ENCODE measurements at places on chromosomes 11 and 22.

- peak; percentile 39 for DNase-seq
These were observed 907 bp upstream of the PHLDA2 start for GRCh38 chr11:2929950-2930703.

- DNase-seq, result peak; percentile 80
These were observed 9.9 kb upstream of the CELSR1 start for GRCh38 chr22:46547179-46547882.

GRCh38 chr22:44181912-44182587 is 1.3 kb downstream of the PARVG start:
- DNase-seq, result no peak

DNA sequence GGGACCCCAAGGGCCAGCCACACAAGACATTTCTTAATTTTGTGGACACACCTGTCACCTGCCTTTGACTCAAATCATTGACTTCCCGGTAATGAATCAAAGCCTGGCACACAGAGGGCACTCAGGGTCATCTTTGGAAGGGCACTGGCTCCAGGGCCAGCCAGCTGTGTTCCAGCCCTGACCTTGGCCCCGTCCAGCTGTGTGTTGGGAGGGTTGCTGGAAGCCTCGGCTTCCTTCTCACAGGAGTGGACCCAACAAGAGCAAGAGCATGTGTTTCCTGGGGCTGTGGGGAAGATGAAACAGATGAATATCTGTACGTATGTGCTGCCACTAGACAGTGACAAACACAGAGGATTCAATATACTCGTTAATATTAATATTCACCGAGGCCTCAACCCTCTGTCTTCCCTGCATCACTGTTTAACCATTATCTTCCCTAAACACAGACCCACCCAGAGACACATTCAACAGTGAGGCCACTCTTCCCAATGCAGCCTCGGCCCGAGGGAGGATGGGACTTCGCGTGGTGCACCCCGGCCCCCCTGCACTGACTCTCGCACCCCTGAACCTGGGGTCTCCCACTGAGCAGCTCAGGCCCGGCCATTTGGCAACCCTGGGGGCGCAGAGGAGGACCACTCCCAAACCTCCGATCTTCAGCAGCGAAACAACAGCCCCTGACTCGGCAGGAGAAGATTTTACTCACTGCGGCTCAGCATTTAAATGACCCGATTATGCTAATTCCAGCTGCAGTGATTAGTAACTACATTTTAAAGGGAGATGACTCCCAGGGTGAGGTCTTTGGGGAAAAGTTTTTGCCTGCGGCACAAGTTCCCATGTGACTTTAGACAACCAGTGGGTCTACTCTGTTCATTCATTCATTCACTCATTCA is 45.7 kb downstream of the PHF21B start:
- DNase-seq, result no peak

DNA sequence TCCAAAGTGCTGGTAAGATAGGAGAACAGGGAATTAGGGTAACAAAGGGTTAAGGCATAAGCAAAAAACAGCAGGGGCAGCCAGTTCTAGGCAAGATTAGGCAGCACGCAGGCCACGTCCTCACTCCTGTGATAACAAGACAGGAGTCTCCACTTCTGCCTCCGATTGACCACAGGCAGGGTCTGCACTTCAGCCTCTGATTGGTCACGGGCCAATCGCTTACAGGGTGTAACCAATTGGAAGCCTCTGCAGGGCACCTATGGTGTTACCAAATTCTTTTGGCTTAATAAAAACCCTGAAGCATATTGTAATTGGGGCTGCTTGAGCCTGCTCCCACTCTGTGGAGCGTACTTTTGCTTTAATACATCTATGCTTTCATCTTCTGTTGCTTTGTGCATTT is 12.2 kb upstream of the GSTP1 start:
- no peak for DNase-seq

DNA sequence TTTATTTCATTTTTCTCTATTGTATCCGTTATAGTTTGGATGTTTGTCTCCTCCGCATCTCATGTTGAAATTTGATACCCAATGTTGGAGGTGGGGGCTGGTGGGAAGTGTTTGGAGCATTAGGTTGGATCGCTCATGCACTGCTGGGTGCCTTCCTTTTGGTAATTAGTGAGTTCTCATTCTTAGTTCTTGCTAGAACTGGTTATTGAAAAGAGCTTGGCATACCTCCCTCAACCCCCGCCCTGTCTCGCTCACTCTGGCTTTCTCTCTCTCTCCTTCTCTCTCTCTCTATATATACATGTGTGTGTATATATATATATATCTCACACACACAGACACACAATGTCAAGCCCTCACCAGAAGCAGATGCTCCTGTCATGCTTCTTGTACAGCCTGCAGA is 978.7 kb downstream of the DLG2 start:
- no peak for DNase-seq

DNA sequence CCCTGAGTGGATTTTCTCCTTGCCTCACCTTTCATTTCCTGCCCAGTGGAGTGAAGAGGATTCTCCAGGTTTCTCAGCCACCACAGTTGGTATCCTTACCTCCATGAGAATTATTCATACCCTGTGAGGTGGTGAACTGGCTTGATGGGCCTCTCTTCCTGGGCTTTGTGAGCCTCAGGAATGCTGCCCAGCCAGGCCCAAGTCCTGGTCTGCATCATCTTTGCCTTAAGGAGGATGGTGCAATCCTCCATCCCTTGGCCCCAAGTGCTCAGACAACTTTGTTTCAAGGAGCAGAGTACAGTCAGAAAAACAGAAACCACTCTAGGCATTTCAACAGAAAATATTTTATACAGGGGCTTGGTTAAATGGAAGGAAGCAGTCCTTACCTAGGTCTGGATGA is 114.2 kb upstream of the CADM1 start:
- no peak for DNase-seq

DNA sequence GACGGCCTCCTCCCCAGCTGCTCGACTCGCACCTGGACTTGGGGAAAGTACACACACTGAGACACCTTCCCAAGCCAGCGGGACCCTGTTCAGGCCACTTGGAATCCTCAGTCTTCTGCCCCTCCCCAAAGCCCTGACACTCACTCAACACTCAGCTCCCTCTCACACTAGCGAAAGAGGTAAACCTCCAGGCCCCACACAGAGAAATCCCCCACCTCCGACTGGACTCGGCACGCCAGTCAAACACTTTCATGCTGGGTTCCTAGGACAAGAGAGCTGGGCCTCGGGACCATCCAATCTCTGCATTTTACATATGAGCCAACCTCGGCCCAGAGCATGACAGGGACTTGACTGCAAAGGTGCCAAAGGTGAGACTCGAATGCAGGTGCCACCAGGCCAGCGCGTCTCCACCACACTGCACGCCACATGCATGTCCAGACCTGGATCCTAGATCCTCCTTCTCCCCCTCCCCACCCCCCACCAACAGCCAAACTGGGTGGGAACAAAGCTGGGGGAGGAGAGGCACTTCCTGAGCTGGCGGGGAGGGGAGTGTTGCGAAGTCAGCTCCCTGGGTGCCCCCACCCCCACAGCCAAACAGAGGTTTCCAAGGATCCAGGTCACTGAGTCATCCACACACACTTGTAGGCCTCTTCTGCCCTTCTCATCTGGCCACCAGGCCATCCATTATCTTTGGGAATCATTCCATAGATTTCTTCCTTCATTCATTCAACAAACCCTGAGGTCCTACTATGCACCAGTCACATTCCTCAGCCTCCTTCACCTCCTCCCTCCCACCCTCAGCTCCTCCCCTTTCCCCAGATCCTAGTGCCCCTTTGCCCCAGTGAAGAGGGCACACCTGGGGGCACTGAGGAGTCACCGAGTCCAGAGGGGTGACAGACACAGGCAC is 10.7 kb upstream of the CD5 start:
- DNase-seq, result peak; percentile 18

DNA sequence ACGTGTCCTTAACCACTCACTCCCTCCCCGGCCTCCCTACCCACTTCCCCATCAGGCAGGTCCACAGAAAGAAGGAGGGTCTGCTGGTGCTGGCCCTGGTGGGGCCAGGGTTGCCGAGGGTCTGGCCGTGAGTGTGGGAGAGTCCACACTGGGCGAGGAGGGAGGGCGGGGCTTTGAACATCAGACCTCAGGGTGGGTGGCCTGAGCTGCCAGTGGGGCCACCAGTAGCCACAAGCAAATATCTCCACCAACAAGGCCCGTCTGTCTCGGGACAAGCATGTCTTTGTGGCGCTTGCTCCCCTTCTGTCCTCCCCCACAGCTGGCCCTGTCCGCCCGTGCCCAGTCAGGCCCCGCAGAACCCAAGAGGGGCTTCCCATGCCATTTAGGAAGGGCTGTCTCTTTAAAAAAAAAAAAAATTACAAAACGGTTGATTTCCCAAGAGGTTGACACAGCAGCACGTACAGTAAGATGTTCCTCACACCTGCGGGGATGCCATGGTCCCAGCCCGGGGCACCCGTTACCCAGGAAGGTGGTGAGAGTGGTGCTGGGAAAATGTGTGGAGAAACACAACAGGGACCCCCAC is 17.7 kb upstream of the TALDO1 start:
- DNase-seq, result no peak

- no peak for DNase-seq
These were observed 227.6 kb upstream of the PITPNB start for GRCh38 chr22:28146401-28147314.

DNA sequence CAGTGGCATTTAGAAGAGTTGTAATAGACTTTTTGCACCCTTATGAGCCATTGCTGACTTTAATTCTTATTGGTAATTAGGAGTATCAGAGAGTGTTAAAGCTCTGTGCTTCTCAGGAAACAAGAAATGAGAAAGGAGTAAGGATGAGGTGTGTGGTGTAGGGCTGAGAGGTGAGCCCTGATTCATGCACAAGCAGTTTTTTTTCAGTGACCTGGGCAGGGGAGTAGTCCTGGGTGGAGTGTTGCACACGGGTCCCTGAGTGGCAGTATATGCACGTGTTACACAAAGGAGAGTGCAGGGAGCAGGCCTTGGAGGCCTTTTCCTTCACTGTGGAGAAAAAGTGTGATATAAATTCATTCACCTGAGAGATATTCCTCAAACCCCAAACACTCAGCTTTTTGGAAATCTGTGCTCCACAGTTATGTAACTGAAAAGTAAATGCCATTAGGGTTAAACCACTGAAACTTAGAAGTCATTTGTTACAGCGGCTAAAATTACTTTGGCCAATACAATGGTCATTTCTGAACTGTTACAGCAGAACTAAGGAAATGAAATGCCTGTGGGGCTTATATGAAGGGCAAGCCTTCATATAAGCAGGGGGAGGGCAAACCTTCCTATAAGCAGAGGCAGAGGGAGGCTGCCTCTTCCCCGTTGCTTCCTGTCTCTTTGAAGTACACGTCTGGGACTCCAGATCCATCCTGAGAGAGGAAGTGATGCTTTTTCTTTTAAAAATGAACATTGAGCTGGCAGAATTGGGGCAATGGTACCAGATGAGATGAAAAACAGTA is 62.6 kb upstream of the OLFML1 start:
- DNase-seq, result no peak

DNA sequence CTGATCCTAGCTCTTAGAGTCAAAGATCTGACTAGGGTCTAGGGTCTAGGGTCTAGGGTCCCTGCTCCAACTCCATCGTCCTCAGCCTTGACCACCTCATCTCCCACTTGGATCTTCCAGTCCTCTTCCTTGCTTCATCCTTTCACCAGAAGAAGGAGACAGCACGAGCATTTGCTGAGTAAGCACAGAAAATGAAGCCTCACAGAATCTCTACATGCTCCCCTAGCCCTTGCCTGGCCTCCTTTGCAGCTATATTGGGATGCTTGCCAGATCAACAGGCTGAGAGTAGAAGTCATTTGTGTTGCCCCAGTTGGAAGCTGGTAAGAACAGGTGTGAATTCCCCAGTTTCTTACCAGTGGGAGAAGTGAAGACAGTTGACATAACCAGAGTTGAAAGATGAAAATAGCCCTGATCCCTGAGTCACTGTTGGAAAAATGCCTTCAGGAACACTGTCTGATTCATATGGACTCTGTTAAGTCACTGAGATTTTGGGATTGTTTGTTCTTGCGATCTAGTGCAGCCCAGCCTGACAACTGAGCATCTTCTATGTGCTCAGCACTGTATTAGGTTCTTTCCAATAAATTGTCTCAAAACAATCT is 552.5 kb downstream of the INSC start:
- DNase-seq, result peak; percentile 73

GRCh38 chr11:122690801-122691548 is 35.5 kb downstream of the UBASH3B start:
- peak; percentile 71 for DNase-seq

DNA sequence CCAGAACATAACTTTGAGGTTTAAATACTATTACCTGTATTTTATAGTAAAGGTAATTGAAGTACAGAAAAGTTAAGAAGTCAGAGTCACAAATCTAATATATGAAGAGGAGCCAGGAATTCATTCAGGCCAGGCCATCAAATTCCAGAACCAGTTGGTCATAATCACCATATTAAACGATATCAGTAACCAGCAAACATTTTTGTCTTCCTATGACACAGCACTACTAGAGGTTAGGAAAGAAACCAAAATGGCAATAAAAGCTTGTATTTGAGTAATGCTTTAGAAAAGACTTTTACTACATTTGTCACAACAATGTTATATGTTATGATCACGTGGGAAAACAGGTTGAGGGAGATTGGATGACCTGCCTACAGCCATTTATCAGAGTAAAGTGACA is 62.2 kb downstream of the DKK3 start:
- DNase-seq, result peak; percentile 21

DNA sequence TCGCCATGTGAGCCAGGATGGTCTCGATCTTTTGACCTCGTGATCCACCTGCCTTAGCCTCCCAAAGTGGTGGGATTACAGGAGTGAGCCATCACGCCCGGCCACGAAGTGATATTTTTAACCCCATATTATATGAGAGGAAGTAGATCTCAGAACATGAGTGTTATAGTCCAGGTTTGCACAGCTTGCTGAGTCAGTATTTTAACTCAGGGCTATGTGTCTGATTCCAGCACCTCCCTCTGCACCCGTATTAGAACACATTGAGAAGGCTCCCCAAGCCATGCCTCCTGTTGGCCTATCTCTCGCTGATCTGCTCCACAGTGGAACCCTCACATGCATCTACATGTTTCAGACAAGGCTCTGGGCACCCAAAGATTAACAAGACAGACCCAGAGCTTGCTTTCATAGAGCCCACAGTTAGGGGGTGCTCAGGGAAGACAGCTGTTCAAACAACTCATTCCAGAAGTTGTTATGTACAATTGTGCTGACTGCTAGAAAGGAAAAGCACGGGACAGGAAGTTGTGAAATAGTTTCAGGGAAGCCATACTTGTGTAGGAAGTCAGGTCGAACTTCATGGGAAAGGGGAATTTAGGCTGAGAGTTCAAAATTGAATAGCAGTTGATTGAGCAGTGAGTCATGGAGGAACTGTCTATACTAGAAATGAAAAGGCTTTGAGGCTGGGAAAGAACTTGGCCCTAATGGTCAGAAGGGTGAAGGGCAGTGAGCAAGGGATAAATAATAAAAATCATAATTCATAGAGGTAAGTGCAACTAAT is 49.3 kb upstream of the CLPB start:
- peak; percentile 87 for DNase-seq

- no peak for DNase-seq
These were observed 36.6 kb upstream of the NFAM1 start for GRCh38 chr22:42468841-42469240.

- peak; percentile 3 for DNase-seq
These were observed 37.0 kb upstream of the HEPHL1 start for GRCh38 chr11:93984196-93984567.

Data from cardiac fibroblast (primary cell).